ENCODE measurements at places on chromosomes 6 and 20.
A peak's percentile ranks its signal among the peaks of the same experiment; 100 is the strongest.

GRCh38 chr6:62042429-62042828, 243.6 kb downstream of the KHDRBS2 start:
- H3K4me3 ChIP-seq = no peak overlapping the region
- no peak overlapping the region for H3K27ac ChIP-seq
- no peaks in the 10 kb centered on the region for H3K36me3 ChIP-seq
- H3K4me1 ChIP-seq = no peaks in the 10 kb centered on the region
- DNase-seq = no peak

DNA sequence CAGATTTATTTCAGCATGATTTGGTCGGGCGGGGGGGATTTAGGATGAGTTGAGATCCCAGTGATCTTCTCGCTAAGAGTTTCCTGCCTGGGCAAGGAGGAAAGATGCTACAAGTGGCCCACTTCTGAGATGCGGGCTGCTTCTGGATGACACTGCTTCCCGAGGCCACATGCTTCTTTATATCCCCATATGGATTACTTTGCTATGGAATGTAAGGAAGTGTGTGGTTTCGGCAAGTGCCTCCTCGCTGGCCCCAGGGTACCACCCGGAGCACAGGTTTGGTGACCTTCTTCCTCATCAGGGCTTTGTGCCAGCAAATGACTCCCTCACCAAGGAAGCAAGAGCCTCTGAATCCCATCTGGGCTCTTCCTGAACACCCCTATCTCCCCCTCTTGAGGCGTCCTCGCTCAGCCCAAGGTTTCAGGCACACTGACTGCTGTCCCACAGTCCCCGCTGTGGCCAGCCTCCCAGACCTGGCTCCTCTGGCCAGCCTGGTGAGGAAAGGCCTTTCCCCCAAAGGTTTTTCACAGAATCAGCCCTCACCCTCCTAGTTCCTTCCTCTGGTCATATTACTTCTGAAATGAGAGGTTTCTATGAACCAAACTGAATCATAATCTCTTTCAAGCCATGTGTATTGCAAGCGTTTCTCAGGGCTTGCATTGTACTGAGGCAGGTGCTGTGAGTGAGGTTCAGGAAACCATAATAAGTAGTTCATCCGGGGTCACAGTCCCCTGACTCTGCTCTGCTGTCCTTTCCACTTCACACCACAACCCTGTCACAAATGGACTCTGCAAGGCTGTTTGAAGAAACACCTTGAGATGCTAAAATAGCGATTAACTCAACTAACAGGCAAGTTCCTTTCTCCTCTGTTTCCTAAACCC, 41.7 kb upstream of the IL17A start:
- no peak overlapping the region for H3K27ac ChIP-seq
- no peaks in the 10 kb centered on the region for H3K27me3 ChIP-seq
- no peak overlapping the region for H3K4me3 ChIP-seq
- H3K4me1 ChIP-seq = no peaks in the 10 kb centered on the region
- no peak for DNase-seq
- no peaks in the 10 kb centered on the region for H3K36me3 ChIP-seq

DNA sequence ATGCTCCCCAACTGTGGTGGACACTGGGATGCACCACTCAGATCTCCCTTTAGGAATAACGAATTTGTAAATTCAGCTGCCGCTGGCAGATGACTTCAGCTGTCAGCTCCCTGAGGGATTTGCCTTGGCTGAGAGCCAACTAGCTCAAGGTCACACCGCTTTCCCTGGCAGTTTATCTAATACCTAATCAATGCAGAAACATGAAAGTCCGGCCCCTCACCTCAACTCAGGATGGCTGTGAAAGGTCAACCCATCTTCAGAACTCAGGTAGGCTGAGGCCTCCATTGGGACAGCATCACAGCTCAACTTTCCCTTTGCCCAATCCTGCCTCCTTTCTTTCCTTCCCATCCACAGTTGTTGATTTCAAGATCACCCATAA, 22.8 kb upstream of the SCGN start:
- H3K27ac ChIP-seq = no peak overlapping the region
- no peaks in the 10 kb centered on the region for H3K27me3 ChIP-seq
- no peaks in the 10 kb centered on the region for H3K36me3 ChIP-seq
- H3K4me3 ChIP-seq = no peak overlapping the region
- H3K4me1 ChIP-seq = no peaks in the 10 kb centered on the region

DNA sequence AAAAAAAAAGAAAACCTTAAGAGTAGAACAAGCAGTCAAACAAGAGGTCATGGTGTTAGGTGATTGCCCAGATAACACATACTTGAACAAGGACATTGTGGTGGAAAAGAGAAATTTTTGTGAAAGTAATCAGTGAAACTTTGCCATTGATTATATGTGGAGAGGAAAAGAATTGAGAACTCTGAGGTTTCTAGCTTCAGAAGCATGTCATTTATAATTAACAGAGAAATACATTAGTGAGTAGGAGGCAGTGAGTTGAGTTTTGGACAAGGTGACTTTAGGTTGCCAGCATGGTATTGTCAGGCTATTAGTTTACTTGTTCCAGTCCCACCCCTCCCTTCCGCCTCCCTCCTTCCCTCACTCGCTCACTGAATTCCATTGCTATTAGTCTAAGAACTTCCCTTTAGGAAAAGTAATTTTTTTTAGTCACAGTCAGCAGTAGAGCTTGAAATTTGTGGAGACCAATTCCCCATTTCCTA, 17.2 kb downstream of the TAB2 start:
- no peak for DNase-seq
- H3K27me3 ChIP-seq = no peaks in the 10 kb centered on the region
- no peaks in the 10 kb centered on the region for H3K36me3 ChIP-seq
- H3K4me1 ChIP-seq = peaks cover 7% of the 10 kb centered on the region

DNA sequence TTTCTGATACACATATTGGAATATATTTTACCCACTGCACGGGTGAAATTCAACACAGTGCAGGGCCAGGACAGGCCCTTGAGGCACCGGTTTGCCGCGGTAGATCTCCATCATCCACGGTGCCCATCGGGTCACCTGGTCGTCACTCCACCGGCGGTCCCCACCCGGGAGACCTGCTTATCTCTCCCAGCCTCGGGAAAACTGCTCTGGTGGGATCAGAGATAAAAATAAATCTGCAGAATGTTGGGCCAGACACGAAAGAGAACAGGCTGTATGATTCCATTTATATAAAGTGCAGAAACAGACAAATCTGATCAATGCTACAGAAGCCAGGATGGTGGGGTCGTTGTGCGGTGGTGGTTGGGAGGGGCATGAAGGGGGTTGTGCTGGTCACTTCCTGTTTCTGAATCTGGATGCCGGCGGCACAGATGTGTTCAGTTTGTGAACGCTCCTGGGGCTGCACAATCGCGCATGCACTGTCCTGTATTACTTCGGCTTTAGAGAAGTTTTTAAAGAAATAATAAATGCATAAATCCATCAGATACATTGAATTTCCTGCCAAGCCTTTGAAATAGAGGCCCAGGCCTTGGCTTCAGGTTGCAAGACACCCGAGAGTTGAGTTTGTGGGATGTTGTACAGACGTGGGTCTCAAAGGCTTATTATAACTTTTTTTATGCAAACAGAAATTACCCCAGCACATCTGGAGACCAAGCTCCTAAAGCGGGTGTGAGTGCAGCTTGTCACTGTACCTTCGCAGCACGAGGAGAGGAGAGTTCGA, 54.3 kb downstream of the ANKRD60 start:
- peaks cover 6% of the 10 kb centered on the region for H3K4me1 ChIP-seq
- H3K36me3 ChIP-seq = no peaks in the 10 kb centered on the region
- peak; percentile 30 for DNase-seq
- peak overlapping the region; percentile 31 for H3K4me3 ChIP-seq
- peak overlapping the region; percentile 65 for H3K27ac ChIP-seq
